Melanocyte of skin (primary cell): ENCODE measurements at places on chromosomes 6 and 20. TPM values are rescaled to one million over a fixed set of nuclear protein-coding genes. Genes with fewer than 3 reads are reported as not detected.

Gene COX4I2
- not detected in 2 replicates for total RNA-seq

Gene EYA2
- 0.15 TPM in 1 of 2 replicates, not detected in the other for total RNA-seq

Gene ADGRF1
- total RNA-seq = not detected in 2 replicates

Gene HBS1L
- total RNA-seq = 80.5 and 124 TPM in 2 replicates

Gene LHFPL5
- not detected in 2 replicates for total RNA-seq

Gene RMND1
- 23.4 and 40.7 TPM in 2 replicates for total RNA-seq

Gene SEMG1
- total RNA-seq = not detected in 2 replicates

Gene MRPS10
- total RNA-seq = 37.2 and 55.2 TPM in 2 replicates

Gene MCHR2
- not detected in 2 replicates for total RNA-seq

Gene SRXN1
- 41.6 and 48.0 TPM in 2 replicates for total RNA-seq

Gene RNF8
- total RNA-seq = 24.6 and 30.5 TPM in 2 replicates

Gene LRFN2
- total RNA-seq = not detected in 2 replicates

Gene PCMT1
- 301 and 306 TPM in 2 replicates for total RNA-seq

Gene TBC1D22B
- total RNA-seq = 9.1 and 9.7 TPM in 2 replicates

Gene SNX9
- 47.6 and 62.8 TPM in 2 replicates for total RNA-seq

Gene HSD17B8
- 4.3 and 7.1 TPM in 2 replicates for total RNA-seq

Gene SLC35F1
- 1.8 and 2.1 TPM in 2 replicates for total RNA-seq

Gene NRN1
- total RNA-seq = not detected in 2 replicates

Gene PNRC1
- total RNA-seq = 13.3 and 31.0 TPM in 2 replicates

Gene DHX35
- total RNA-seq = 10.8 and 12.0 TPM in 2 replicates

Gene HUS1B
- 1.0 and 1.1 TPM in 2 replicates for total RNA-seq

Gene HLA-DQA2
- total RNA-seq = 1.5 TPM in 1 of 2 replicates, not detected in the other

Gene WFDC12
- not detected in 2 replicates for total RNA-seq

Gene NEDD9
- 34.7 and 35.0 TPM in 2 replicates for total RNA-seq

Gene HLA-DRA
- 20.3 and 144 TPM in 2 replicates for total RNA-seq

Gene CSNK2B
- 168 and 170 TPM in 2 replicates for total RNA-seq

Gene TREM2
- total RNA-seq = not detected in 2 replicates

Gene MACROD2
- 0.67 and 2.9 TPM in 2 replicates for total RNA-seq

Gene LPA
- total RNA-seq = not detected in 2 replicates

Gene PPIL6
- total RNA-seq = 6.0 and 7.7 TPM in 2 replicates

Gene CNR1
- 0.15 and 0.67 TPM in 2 replicates for total RNA-seq

Gene C6orf58
- under 0.01 and 0.46 TPM in 2 replicates for total RNA-seq

Gene DNAAF9
- 9.3 and 19.6 TPM in 2 replicates for total RNA-seq

Gene PCSK2
- total RNA-seq = not detected in 2 replicates

Gene ELOVL5
- total RNA-seq = 56.3 and 62.6 TPM in 2 replicates

Gene NRSN1
- total RNA-seq = not detected in 2 replicates

Gene TULP1
- not detected in 2 replicates for total RNA-seq

Gene TSBP1
- total RNA-seq = 0.36 TPM in 1 of 2 replicates, not detected in the other

Gene JAG1
- 23.1 and 63.6 TPM in 2 replicates for total RNA-seq

Gene SLC22A2
- not detected in 2 replicates for total RNA-seq

Gene CAPN11
- total RNA-seq = 0.15 TPM in 1 of 2 replicates, not detected in the other

Gene GPR6
- not detected in 2 replicates for total RNA-seq

Gene EPB41L1
- 4.0 and 4.8 TPM in 2 replicates for total RNA-seq

Gene HLA-DOB
- total RNA-seq = 0.34 TPM in 1 of 2 replicates, not detected in the other

Gene PRSS35
- not detected in 2 replicates for total RNA-seq

Gene FHL5
- not detected in 2 replicates for total RNA-seq

Gene ENPP5
- total RNA-seq = 0.34 and 1.5 TPM in 2 replicates

Gene TSPO2
- total RNA-seq = not detected in 2 replicates

Gene FAXC
- total RNA-seq = 8.6 and 14.5 TPM in 2 replicates
